ENCODE measurements at places on chromosomes 5 and 9.

GRCh38 chr9:115207003-115207836 lies 89.3 kb upstream of the TNC start:
- DNase-seq, result no peak

GRCh38 chr9:87615547-87616148 lies 110.3 kb upstream of the CTSL start:
- no peak for DNase-seq

DNA sequence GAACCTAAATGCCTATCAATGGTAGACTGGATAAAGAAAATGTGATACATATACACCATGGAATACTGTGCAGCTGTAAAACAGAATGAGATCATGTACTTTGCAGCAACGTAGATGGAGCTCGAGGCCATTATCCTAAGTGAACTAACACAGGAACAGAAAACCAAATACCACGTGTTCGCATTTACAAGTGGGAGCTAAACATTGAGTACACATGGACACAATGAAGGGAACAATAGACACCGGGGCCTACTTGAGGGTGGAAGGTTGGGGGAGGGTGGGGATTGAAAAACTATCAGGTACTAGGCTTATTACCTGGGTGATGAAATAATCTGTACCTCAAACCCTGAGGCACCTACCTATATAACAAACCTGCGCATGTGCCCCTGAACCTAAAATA lies 22.4 kb upstream of the DEPDC1B start:
- DNase-seq, result no peak

GRCh38 chr9:89096807-89097206 lies 81.8 kb downstream of the SHC3 start:
- no peak for DNase-seq

DNA sequence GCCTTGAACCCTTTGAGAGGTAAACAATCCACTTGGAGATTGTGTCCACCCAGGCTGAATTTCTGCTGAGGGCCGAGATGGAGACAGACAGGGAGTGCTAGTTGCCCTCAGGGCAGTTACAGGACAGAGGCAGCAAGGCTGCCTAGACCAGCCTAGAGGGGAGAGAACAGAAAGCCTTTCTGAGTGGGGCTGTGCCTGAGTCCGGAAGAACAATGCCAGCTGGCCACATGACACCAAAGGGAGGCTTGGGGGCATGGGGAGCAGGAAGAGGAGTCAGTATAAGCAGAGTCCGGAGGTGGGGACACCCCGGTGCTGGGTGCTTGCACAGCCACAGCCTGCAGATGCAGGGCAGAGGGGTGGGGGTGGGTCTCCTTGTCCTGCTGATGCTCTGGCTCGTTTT lies 145.7 kb downstream of the CFAP90 start:
- DNase-seq, result no peak

DNA sequence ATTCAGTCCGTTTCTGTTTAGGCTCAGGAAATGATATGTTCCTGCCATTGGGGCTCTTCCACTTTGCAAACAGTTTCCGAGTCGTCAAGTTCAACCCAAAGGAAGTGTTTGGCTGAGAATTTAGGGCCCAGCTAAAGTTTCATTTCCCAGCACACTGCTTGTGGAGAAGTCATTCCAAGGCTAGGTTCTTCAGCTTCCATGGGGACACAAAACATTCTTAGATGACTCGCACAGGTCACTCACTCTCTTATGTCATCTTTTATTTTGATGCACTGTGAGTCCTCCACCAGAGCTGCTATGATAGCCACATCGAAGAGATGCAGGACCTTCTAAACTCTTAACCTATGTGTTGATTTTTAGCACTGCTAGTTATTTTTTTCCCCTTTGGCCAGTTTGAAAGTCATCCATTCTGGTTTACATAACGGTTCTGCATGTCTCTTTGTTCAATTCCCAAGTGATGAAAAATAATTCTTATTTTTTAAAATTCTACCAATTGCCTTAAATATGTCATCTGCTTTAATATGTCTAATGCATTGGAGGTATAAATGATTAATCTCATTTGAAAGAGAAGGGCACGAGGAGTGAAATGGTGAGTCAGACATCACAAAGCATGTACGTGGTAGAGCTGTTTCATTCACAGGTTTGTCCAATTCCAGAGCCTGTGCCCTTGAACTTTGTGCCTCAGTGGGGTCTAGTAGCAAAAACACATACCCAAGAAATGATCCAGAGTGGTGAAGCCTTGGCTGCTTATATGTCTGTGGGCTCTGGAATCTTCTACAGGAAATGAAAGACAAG lies 84.3 kb downstream of the ZNF462 start:
- no peak for DNase-seq

GRCh38 chr9:124190761-124191160 lies 67.0 kb upstream of the NEK6 start:
- no peak for DNase-seq

DNA sequence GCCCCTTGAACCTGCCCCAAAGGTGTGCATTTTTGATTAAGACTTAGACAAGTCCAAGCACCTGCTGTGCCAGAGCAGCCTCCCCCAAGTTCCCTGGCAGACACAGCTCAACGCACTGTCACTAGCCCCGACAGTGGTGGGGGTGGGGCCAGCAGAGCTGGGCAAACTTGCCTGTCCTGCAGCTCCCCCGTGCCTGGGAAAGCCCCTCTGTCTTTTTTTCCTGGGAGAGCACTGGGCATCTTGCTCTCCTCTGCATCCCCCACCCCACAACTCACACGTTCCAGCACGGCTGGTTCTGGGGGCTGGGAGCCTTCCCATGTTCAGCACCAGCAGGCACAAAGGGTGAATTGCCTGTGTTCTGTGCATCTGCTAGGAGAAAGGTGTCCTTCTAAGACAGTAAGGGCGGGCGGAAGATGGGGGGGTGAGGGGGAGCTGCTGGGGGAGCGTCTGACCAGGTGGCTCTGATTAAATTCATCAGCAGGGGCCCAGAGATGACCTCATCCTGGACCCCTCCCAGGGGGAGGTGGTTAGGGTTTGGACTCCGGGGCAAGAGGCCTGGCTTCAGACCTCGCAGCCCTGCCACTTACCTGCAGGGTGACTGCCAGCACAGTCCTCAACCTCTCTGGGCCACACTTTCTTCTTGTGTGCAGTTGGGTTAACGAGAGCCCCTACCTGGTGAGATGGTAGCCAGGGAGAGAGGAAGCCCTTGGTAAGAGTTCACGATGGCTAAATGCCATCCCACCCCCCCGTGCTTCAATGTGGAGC lies 23.5 kb downstream of the HMCN2 start:
- DNase-seq, result no peak

- no peak for DNase-seq
Measured at GRCh38 chr5:34485768-34486030, 170.4 kb upstream of the RAI14 start.

GRCh38 chr5:109849478-109850088 lies 159.9 kb downstream of the MAN2A1 start:
- no peak for DNase-seq

DNA sequence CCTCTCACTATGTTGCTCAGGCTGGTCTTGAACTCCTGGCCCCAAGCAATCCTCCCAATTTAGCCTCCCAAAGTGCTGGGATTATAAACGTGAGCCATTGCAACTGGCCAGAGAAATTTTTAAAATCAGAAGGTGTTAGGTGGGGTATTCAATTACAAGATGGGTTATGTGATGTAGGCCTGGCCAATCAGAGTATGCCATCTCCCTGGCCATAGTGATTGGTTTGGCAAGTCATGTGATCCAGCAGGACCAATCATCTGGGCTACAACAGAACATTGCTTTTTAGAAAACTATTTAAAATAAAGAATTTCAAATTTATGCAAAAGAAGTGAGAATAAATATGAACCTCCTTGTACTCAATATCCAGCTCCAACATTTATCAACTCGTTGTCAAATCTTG lies 22.4 kb downstream of the NMRK1 start:
- no peak for DNase-seq

DNA sequence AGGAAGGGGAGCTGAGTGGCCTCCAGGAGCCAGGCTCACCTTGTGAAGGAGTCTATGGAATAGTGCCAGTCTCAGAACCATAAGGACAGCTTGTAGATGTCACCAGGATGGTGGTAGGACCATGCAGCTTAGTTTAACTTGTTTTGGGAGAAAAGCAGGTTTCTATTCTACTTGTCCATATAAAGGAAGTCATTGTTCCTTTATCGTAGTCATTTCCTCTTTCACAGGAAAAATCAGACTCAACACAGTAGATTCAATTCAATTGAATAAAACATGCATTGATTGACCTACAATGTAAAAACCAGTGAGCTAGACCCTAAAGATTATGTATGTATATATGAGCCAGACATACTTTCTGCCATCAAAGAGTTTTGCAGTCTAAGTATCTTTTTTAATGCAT lies 53.3 kb downstream of the MEGF10 start:
- no peak for DNase-seq

GRCh38 chr5:96075579-96076289 lies 114.1 kb upstream of the ELL2 start:
- DNase-seq, result no peak

- no peak for DNase-seq
Measured at GRCh38 chr5:41507501-41507900, 2.9 kb downstream of the PLCXD3 start.

DNA sequence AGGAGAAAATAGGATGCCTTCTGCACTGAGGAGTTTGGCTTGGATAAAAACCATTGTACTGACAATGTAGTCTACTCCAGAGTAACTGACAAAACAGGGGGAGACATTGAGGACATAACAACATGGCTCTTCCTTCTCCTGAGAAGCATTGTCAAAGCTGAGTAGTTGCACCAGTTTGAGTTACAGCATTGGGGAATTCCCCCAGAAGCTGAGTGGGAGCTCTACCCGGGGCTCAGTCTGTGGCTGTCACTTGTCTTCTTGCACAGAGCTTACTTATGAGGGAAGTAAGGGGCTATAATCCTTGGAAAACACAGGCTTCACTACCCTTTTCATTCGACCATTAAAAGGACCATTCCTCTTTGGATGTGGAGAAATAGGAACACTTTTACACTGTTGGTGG lies 21.2 kb downstream of the HSPB3 start:
- DNase-seq, result no peak

DNA sequence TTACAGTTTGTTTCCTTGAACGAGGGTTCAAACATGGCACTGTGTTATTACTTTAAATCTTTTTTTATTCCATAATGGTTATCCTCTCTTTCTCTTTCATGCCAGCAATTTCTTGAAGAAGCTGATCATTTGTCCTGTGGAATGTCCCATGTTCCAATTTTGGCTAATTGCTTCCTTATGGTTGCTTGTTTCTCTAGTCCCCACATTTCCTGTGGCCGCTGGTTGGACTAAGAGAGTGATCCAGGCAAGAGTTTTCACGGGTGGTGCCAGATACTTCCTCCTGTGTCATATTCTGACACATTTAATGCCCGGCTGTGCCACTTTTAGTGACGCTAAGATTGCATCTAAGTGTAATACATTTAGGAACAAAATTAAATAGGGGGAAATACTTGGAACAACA lies 83.8 kb upstream of the FAM169A start:
- no peak for DNase-seq

DNA sequence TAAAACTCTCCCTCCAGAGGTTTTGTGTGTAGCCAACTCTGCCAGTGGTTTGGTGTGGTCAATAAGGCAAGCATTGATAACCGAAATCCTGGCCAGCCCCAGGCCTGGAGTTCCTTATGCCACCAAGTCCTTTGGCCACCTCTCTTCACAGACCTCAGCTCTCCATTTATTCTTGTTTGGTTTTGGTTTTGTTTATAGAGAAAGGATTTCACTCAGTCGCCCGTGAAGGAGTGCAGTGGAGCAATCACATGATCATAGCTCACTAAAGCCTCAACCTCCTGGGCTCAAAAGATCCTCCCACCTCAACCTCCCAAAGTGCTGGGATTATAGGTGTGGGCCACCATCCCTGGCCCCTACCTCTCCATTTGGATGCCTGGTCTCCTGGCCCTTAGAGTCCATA lies 55.4 kb upstream of the PPARGC1B start:
- no peak for DNase-seq

- DNase-seq, result no peak
Measured at GRCh38 chr9:28363151-28363562, 789.9 kb upstream of the C9orf72 start.

DNA sequence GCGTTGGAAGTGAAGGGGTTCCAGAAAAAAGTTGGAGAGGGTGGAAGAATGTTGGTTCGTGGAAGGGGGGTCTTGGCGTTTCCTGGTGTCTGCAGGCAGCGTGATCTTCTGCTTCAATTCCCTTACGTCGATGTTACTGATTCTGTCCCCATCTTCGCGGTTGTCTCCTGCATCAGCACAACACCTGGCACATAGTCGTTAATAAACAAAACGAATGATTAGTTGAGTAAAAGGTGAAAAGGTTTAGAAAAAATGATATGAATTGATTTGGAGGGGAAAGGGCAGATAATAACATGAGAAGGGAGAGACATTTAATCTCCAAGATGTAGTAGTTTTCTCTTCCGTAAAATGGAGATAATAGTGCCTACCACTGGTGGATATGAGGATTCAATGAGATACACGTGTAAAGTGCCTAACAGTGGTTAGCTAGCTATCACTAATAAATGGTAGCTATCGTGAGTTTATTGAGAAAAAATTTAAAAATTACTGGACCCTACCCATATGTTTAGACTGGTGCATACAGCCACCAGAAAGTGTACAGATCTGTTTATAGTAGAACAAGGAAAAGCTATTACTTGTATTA lies 556 bp downstream of the MTREX start:
- peak; percentile 61 for DNase-seq

- no peak for DNase-seq
Measured at GRCh38 chr9:76717613-76718012, 46.6 kb upstream of the PCA3 start.

GRCh38 chr9:95093586-95093985 lies 223.9 kb downstream of the FANCC start:
- DNase-seq, result no peak

DNA sequence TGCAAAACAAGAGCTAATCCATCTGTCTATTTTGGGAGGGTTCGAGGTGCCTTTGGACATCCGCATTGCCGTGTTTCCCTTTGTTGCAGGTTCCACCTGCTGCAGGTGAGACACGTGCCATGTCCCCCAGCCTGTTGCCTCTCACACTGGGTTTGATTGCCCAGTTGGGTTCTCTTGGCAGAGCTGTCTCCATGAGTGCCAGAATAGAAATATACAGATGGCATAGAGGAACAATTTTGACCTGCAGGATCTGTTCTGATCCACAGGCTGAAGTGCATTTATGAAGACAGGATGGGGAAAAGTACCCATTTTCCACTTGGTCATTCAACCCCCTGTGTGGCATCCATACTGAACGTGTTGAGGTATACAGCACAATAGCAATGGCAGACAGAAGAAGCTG lies 178.1 kb downstream of the SGCD start:
- DNase-seq, result no peak

- DNase-seq, result no peak
Measured at GRCh38 chr9:29873579-29873978, 2300.3 kb upstream of the C9orf72 start.

DNA sequence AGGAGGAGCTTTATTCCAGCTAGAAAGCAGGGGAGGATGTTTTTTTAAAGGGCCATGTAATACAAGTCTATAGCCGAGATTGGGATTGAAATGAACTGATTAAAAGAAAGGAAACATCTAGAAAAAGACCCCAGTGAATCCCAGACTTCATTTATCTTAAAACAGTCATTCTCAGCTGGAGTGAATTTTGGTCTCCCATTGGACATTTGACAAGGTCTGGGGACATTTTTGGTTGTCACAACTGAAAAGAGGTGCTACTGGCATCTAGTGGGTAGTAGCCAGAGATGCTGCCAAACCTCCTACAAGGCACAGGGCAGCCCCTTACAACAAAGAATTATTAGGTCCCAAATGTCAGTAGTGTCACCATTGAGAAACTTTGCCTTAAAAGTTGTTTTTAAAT lies 16.3 kb upstream of the SPINK4 start:
- DNase-seq, result no peak

Data from T-helper 2 cell (primary cell).